ENCODE measurements at places on chromosomes 4 and X.

DNA sequence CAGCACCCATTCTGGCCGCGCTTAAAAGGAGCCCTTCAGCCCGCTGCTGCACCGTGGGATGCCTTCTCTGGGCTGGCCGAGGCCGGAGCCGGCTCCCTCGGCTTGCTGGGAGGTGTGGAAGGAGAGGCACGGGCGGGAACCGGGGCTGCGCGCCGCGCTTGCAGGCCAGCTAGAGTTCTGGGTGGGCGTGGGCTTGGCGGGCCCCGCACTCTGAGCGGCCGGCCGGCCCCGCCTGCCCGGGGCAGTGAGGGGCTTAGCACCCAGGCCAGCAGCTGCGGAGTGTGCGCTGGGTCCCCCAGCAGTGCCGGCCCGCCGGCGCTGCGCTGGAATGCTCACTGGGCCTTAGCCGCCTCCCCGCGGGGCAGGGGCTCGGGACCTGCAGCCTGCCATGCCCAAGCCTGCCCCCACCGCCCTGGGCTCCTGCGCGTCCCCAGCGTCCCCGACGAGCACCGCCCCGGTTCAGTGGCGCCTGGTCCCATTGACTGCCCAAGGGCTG lies 111.3 kb downstream of the PCDH18 start:
- no peak for DNase-seq

GRCh38 chrX:113370006-113370405 lies 529.4 kb upstream of the AMOT start:
- no peak for DNase-seq

GRCh38 chr4:19722404-19722803 lies 529.3 kb upstream of the SLIT2 start:
- no peak for DNase-seq

- DNase-seq: no peak
Measured at GRCh38 chr4:151012376-151012775, 2.7 kb downstream of the LRBA start.
